ENCODE measurements at places on chromosomes 4 and X.

DNA sequence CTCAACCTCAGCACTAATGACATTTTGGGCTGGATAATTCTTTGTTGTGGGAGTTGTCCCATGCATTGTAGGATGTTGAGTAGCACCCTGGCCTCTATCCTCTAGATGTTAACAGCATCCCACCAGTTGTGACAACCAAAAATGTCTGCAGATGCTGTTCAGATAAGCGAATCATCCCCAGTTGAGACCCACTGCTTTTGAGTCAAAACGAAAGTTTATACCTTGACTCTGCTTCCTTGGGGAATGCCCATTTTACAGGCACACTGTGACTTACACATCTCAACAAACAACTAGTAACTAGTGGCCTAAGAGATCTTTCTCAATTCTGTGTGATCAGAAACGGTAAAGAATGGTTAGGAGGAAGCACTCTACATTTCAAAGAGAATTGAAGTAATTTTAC is 37.0 kb downstream of the SEPSECS start:
- no peak for DNase-seq

GRCh38 chr4:145937971-145938611 is 532 bp downstream of the ZNF827 start:
- DNase-seq: peak; percentile 80

DNA sequence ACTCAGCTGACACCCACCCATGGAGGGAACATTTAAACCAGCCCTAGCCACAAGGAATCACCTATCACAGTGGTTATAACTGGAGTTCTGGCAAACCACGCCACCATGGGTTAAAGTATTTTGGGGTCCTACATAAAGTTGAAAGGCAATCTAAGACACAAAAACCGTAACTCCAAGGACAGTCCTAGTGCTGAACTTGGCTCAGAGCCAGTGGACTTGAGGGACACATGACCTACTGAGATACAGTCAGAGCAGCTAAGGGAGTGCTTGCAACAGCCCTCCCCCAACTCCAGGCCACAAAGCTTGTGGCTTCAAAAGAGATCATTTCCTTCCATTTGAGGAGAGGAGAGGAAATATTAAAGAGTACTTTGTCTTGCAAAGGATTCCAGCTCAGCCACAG is 300.5 kb downstream of the FGF13 start:
- DNase-seq: no peak

- no peak for DNase-seq
Observed at GRCh38 chrX:7252013-7252610, 104.2 kb upstream of the PUDP start.

DNA sequence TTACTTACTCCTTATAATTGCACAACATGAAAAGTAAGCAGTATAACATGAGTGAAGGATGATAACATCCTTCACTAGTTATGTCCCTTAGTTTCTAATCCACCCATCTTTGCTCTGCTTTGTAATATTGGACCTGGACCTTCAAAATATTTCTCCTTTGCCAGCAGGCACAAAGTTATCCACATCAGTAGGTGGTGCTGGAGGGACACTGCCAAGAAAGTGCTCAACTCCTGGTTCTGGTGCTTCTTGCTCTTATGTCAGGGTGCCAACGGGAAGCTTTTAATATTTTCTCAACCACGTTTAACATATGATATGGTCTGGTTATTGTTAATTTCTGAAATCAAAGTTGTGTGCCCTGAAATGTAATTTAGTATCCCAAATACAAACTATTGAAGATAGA is 49.1 kb downstream of the TMEM165 start:
- DNase-seq: no peak

DNA sequence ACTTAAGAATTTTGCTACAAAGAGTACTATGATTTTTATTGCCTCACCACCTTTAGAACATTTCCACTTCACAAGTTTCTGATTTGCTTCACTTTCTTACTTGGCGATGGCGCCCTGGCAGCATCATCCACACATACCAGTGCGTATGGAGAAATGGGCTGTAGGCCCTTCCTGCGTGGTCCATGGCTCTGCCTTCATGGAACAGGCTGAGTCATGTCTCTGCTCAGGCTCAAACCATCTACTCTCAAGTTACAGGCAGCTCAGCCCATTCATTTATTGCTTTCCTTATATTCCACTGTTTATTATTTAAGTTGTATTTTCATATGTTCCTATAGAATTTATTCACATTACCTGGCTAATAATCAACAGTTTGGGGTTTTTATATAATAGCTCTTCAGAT is 21.1 kb downstream of the CASP3 start:
- no peak for DNase-seq

- no peak for DNase-seq
Observed at GRCh38 chrX:17375367-17375636, 302 bp downstream of the NHS start.

DNA sequence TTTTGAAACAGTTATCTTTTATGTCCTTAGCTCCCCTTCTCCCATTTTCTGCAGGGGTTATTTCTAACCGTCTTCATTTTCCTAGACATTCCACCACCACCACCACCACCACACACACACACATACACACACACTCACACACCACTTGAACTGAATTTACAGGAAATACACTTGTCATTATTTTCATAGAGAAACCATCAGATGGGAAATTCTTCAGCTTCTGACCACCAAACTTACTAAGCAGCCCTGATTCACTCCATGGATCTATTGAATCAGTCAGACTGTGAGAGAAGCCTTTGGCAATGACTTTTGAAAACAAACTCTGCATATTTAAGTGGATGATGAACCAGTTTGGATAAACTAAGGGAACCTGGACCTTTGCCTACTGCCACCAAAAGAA is 210.1 kb upstream of the NHS start:
- DNase-seq: no peak

- no peak for DNase-seq
Observed at GRCh38 chr4:3657902-3658529, 108.2 kb upstream of the ADRA2C start.

GRCh38 chrX:13598877-13599276 is 29.5 kb downstream of the EGFL6 start:
- peak; percentile 28 for DNase-seq
